BJ (cell line): ENCODE measurements at places on chromosomes 6 and 20. TPM values are rescaled to one million over a fixed set of nuclear protein-coding genes. Genes with fewer than 3 reads are reported as not detected.
A peak's percentile ranks its signal among the peaks of the same experiment; 100 is the strongest.

DNA sequence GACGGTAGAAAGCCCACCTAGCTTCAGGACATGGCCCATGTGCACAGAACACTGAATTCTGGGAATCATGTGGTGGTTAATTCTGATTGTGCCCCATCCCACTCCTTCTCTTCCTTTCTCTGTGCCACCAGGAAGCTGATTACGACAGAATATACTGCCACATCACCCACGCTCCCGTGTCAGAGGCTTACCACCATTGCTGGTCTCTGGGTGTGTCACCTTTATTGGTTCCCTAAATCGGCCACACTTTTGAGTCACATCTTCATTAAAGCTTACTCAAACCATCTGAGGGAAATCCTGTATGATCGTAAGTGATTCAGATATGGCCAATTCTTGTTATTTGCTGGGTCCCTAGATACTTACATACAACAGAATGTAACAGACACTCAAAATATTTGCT lies 3.1 kb downstream of the TRMT6 start:
- no peak for DNase-seq

DNA sequence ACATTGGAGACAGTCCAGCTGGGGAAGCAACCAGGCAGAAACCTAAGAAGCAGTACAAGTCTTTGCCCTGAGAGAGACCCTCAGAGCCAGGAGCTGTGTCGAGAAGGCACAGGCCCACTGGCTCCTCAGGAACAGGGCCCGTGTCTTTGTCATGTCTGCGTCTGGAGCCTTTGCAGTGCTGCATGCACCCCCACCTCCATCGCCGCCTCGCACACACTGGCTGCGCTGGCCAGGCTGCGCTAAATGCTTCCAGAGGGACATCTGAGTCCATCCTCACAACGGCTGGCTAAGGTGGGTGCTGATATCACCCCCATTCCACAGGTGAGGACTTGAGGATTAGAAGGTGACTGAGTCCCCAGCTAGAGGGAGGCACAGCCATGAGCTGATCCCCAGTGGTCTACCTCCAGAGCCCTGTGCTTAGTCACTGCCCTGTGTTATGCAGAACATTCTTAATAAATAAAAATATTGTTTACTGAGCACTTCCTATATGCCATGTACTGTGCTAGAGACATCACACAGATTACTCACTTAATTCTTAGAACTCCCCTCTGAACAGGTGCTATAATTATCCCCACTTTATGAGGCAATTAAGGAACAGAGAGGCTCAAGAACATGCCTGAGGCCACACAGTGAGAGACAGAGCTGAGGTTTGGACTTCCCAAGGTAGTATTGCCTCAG lies 27.6 kb downstream of the GABRR2 start:
- DNase-seq = no peak

- no peak for DNase-seq
Measured at GRCh38 chr6:55943329-55943728, 67.9 kb upstream of the BMP5 start.

- no peak for DNase-seq
Measured at GRCh38 chr6:170222498-170223471, 68.1 kb downstream of the DLL1 start.

DNA sequence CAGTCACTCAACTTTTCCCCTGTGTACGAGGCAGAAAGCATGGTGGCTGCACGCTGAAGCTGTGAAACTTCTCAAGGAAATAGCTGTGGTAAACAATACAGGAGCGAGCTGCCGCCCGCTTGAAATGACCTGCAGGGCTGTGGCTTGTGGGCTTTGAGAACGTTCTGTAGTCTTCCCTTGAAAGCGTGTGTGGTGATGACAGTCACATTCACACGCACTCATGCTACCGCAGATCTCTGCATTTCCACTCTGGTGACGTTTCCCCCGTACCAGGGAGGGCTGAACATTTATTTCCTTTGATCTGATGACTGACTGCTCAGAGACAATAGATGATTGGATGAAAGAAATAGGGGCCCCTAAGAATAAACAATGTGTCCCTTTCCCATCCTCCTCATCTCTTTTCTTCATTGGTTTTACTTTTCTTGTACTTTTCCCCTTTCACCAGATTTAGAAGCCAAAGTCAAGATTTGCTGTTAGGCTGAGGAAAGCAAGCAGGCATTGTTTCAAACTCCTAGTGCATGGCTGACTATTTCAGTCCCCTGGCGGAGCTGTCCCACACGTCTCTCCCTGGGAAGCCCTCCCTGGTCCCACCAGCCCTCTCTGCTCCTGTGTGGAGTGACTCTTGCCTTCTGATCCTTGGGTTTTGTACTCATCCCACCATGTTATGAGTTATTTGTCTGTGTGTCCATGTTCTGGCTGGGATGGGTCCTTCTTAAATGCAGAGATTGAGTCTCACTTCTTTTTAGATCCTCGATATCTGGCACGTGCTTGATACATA lies 3.9 kb downstream of the SYTL3 start:
- no peak for DNase-seq

DNA sequence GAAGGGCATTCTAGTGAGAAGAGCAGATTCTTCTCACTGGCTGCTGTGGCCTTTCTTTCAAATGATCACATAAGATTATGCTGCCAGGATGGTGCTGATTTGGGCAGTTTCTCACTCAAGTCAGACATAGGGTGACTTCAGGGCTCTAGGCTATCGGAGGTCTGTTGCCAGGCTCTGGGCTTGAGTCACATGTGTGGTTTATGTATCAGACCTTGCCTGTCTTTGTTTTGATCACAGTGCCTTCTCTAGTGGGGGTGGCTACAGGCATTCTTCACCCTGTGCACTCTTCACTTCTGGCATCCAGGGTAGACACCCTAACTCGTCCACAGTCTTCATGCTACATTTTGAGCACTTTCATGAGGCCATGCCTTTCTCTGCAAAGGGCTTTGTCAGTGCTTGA lies 823.7 kb upstream of the MAN1A1 start:
- DNase-seq = no peak

GRCh38 chr6:108193835-108194234 lies 28.0 kb downstream of the NR2E1 start:
- no peak for DNase-seq

- DNase-seq = no peak
Measured at GRCh38 chr6:125323376-125323775, 21.6 kb upstream of the HDDC2 start.

- DNase-seq = no peak
Measured at GRCh38 chr6:38650207-38650752, 10.6 kb upstream of the BTBD9 start.

DNA sequence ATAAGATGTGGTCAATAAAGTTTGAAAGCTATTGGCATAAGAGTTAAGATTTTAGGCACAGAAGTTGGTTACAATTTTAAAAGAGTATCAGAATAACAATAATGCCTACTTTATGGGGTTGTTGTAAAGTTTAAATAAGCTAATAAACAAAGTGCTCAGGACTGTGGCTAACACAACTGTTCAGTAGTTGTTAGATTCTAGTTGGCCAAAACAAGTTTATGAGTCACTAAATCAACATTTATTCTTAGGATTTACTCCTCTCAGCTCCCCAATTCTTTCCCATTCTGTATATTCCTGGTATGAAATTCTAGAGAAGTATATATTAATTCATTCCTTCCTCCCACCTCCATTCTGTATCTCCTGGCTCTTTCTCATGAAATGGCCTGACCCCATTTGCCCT lies 14.5 kb downstream of the RMND1 start:
- DNase-seq = no peak

GRCh38 chr20:47854687-47855212 lies 69.5 kb upstream of the SULF2 start:
- no peak for DNase-seq

- DNase-seq = no peak
Measured at GRCh38 chr20:44637522-44638372, 13.8 kb downstream of the ADA start.

- no peak for DNase-seq
Measured at GRCh38 chr20:59157531-59157930, 6.1 kb upstream of the ZNF831 start.

- DNase-seq = no peak
Measured at GRCh38 chr20:8720089-8720488, 348.8 kb upstream of the PLCB4 start.

DNA sequence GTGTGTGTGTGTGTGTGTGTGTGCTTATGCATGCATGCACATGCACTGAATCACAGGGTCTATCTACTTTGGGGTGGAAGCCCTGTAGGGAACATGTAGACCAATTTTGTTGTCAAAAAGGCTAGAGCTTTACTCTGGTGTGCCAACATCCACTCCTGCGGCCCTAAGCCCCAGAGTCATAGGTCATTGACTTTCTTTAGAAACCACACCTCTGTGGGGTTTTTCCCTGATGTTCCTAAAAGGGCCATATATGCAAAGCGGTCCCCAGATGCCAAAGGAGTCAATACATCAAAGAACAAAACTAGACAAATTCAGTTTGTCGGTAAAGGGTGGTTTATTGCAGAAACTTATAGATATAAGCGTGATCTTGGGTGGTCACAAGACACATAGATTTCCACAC lies 29.8 kb upstream of the SLC2A12 start:
- DNase-seq = no peak

GRCh38 chr6:6724539-6725467 lies 136.3 kb downstream of the LY86 start:
- DNase-seq = no peak

DNA sequence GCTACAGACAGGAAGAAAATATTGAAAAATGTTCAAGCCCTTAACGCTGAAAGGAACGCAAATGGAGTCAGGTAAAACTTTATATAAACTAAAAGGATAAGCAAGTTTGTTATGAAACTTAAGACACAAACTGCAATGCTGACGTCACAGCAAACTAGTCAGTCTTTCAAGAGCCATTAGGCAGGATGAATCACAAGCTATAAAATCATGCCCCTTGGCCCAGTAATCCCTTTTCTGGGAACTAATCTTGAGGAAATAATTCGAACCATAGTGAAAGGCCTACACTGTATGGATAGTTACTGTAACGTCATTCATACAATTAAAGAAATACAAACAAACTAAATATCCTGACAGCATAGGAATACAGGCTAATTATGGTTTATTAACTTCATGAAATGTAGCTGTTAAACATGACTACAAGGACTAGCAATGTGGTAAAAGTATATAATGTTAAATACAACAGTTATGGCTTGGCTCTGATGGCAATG lies 42.7 kb upstream of the HINT3 start:
- DNase-seq = peak; percentile 91

DNA sequence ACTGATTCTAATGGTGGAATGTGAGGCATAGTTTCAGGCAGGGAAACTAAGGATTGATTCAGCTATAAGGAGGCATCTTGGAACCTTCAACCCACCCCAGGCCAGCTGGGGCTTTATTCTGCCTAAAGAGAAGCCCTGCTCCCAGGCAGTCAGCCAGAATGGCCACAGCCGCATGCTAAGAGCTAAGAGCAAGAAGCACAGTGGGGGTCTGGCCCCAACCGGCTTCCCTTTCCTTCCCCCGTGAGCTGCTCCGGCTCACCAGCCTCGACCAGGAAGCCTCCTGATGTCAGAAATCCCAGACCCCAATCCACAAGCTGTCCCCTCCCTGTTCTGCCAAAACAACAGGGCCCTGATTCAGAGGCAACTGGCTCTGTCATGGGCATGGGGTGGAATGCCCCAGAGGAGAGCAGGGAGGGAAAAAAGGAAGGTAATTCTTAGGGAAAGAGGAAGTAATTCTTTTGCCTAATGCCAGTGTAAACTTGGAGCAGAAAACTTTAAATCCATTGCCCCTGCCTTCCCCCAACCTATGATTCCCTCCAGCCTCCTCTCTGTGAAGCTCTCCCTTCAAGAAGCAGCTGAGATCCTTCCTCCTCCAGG lies 6.9 kb downstream of the GRM4 start:
- DNase-seq = no peak

GRCh38 chr20:62611819-62612218 lies 30.5 kb upstream of the SLCO4A1 start:
- no peak for DNase-seq

- DNase-seq = no peak
Measured at GRCh38 chr20:61115364-61116065, 136.5 kb upstream of the CDH4 start.

- DNase-seq = no peak
Measured at GRCh38 chr6:166592821-166593220, 6.3 kb upstream of the RAMACL start.

GRCh38 chr6:25138934-25139415 lies 140.2 kb upstream of the CARMIL1 start:
- DNase-seq = no peak

- DNase-seq = no peak
Measured at GRCh38 chr6:123518441-123519188, 118.1 kb downstream of the TRDN start.

GRCh38 chr6:79377047-79377446 lies 142.6 kb upstream of the HMGN3 start:
- no peak for DNase-seq

GRCh38 chr20:50283922-50284810 lies 93.5 kb downstream of the CEBPB start:
- no peak for DNase-seq

GRCh38 chr6:55047451-55048044 lies 126.8 kb upstream of the HCRTR2 start:
- DNase-seq = no peak

DNA sequence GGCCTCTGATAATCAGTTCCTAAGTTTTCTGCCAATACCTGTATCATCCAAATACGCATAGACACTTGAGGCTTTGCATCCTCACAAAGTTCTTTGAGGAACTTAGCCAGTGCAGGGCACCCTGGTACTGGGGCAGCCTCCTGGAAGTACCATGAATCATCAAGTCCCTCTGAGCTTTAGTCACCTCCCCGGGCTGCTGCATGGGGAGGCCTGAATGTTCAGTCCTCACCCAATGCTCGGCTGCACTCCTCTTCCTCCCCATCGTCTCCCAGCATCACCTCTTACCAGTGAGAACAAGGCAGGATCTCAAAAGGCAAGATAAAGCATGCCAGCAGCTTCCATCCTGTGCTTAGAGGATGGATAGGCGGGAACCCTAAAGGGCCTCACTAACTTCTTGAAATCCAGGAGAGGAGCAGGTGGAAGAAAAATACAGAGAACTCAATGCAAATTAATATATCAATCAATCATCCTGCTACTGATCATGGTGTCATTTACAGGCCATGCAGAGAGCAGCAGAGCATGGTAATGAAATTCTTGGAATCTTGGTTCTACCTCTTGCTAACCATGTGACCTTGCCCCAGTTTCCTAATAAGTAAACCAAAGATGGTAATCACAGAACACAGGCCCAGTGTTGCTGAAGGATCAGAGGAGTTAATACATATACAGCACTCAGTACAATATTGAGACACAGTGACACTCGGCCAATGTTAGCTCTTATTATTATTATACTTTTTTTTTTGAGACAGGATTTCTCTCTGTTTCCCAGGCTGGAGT lies 4.7 kb upstream of the CCN6 start:
- no peak for DNase-seq

GRCh38 chr6:4564801-4565271 lies 211.4 kb upstream of the CDYL start:
- DNase-seq = no peak

The IL17F gene
- polyA plus RNA-seq = not detected in 2 replicates

The TRIM31 gene
- not detected in 2 replicates for polyA plus RNA-seq

The REV3L gene
- polyA plus RNA-seq = 19.1 and 33.1 TPM in 2 replicates

The C20orf96 gene
- 4.8 and 5.5 TPM in 2 replicates for polyA plus RNA-seq

The EBF4 gene
- polyA plus RNA-seq = 1.2 and 1.9 TPM in 2 replicates

The APCDD1L gene
- 1.7 and 2.5 TPM in 2 replicates for polyA plus RNA-seq

The BPIFB2 gene
- polyA plus RNA-seq = not detected in 2 replicates

The HLA-DMA gene
- polyA plus RNA-seq = 3.5 and 3.8 TPM in 2 replicates

The PAK5 gene
- not detected in 2 replicates for polyA plus RNA-seq

The HTR1E gene
- polyA plus RNA-seq = not detected in 2 replicates

The UBE2C gene
- polyA plus RNA-seq = 70.6 and 90.8 TPM in 2 replicates

The HLA-DRA gene
- not detected in 2 replicates for polyA plus RNA-seq

The TXLNB gene
- polyA plus RNA-seq = 0.44 and 0.71 TPM in 2 replicates
